Cardiac fibroblast (primary cell): ENCODE measurements at places on chromosomes 12 and 14.

DNA sequence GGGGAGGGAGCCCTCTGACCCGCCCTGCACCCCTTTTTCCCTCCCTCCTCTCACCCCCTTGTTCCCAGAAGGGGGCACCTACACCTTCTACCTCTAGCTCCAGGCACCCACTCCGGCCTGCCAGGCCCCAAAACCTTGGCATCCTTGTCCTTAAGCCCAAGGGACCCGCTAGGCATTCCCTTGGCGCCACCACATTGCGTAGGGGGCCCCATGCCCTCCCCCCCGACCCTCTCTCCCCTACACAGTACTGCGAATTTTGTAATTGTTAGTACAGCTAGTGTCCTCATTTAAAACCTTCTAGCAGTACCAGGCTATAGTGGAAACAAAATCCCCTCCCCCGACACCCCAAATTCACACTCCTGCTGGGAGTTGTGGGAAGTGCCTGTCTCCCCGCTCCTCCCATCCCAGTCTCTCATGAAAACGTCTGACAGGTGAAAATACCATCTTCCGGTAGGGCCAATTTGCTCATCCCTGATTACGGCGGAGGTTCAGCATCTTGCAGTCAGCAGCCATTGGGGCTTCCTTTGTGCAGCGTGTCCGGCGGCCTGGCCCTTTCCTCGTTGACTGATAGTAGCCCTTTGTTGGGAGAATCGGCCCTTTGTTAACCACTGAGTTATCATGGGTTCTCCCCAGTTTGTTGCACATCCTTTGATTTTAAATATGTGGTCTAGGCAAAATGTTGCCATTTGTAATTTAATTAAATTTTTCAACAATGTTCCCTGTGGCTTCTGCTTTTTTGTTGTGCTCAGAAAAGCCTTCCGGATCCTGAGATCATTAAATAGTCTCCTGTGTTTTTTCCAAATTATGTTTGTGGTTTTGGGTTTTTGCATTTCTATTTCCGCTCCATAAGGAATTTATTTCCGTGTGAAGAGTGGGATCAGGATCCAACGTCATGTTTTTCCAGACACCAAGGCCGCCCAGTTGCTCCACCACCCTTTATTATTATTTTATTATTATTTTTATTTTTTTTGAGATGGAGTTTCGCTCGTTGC, 7.9 kb upstream of the CEP170B start:
- DNase-seq, result no peak

DNA sequence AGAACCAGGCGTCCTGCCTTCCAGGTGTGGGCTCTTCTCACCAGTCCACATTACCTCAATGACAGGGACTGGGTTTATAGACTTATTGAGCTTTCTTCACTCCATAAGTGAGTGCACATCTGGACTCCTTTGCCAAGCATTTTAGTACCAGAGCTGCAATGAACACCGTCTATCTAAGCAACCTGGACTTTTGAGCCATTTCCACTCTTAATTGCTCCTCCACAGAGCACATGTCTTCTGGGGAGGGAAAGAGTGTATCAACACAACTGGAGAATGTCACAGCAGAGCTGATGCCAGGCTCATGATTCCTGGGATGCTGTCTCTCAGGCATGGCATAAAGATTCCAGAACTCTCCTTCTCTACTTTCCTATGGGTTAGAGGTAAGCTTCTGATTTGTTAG, 43.0 kb upstream of the BDKRB2 start:
- DNase-seq, result no peak

DNA sequence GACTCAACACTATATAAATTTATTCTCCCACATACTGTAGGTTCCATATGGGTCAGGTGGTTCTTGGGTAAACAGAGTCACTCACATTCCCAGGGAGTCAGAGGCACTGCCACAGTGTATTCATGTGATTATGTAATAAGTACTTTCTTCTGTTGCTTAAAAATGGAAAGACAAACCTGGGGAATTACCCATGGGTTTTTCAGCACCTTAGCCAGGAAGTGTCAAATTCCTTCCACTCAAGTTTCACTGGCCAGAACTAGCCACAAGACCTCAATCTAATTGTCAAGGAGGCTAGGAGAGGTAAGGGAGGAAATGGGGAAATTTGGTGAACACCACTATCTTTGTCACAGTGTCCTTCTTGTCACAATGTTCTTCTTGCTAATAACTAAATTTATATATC, 333.2 kb upstream of the MDGA2 start:
- DNase-seq, result no peak

GRCh38 chr12:70194076-70194475, 49.2 kb upstream of the CNOT2 start:
- DNase-seq, result no peak

- DNase-seq, result no peak
Measured at GRCh38 chr14:74841230-74842207, 34.4 kb downstream of the PROX2 start.

GRCh38 chr12:80217011-80217535, 117.7 kb downstream of the OTOGL start:
- peak; percentile 8 for DNase-seq

GRCh38 chr14:75732888-75733287, 71.8 kb downstream of the TTLL5 start:
- no peak for DNase-seq

GRCh38 chr12:988646-989045, 2.4 kb upstream of the ERC1 start:
- DNase-seq, result no peak

- no peak for DNase-seq
Measured at GRCh38 chr12:133220521-133220920, 15.2 kb downstream of the ANHX start.

- DNase-seq, result no peak
Measured at GRCh38 chr14:23580948-23581281, 2.3 kb upstream of the JPH4 start.

- peak; percentile 84 for DNase-seq
Measured at GRCh38 chr14:68198713-68199495, 379.3 kb downstream of the RAD51B start.

DNA sequence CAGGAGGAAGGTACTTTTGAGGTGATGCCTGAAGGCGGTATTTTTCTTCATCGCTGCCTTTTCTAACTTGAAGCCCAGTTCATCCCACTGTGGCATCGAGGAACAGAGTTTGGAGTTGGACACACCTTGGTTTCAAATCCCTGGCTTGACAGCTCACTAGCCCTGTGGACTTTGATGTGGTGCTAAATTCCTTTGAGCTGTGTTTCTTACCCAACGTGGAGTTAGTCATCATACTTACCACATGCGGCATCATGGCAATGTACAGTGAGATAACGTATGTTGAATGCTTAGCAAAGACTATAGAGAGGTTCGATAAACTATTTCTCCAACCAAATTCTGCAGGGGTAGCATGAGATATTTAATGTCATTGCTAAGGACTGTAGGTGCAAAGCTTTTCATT, 3.4 kb downstream of the PLEKHG3 start:
- peak; percentile 51 for DNase-seq

DNA sequence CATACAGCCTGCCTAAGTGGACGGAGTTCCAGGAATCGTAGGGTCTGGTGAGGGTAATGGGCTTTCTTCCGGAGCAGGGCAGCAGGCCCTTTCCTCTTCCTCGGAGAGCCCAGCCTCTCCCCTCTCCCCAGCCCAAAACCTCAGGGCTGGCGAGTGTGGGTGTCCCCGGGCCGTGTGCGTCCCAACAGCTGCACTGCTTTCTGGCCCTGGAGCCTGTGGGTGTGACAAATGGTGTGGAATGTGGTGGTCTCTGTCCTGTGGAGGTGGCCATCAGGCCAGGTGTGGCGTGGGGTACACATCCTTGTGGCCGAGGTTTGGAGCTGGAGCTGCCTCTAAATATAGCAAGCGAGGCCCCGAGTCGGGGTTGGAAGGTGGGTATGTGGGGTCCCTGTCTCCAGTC, 8.5 kb downstream of the ORAI1 start:
- DNase-seq, result no peak

- no peak for DNase-seq
Measured at GRCh38 chr12:103442822-103443221, 52.9 kb downstream of the C12orf42 start.

GRCh38 chr12:5027046-5027821, 16.4 kb upstream of the KCNA5 start:
- no peak for DNase-seq

- DNase-seq, result peak; percentile 46
Measured at GRCh38 chr12:111367661-111368221, 1.2 kb downstream of the PHETA1 start.

- no peak for DNase-seq
Measured at GRCh38 chr14:75191100-75191499, 14.7 kb upstream of the TMED10 start.

GRCh38 chr14:22194664-22195063, 394.4 kb downstream of the DAD1 start:
- DNase-seq, result peak; percentile 42

DNA sequence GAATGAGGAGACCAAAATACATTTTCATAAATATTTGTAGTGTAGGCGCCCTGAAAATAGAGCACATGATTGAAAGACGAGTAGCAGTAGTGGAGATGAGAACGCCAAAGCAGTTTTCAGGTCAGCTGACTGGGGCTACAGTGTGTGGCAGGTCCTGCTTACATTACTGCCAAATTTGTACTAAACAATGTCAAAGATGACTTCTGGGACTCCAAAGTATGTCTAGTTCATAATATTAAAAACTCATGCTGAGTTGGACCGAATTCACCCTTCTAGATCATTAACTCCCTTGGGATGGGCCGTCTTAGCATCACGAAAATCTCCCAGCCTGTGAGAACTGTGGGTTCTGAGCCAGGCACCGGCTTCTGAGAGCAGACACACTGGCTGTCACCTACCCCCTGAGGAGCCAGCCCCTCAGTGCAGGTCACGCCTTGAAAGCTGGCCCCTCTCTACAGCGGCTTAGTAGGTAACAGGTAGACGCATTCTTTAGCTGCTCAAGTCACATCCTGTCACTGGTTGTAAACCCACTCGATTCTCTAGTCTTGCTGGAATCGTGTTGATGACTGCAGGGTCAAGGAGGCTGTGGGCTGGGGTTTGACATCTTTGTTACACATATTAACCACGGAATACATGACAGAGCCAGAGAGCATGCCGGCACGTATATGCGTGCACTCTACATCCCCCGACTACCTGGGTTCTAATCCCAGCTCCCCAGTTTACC, 210.4 kb downstream of the ETV6 start:
- DNase-seq, result no peak

DNA sequence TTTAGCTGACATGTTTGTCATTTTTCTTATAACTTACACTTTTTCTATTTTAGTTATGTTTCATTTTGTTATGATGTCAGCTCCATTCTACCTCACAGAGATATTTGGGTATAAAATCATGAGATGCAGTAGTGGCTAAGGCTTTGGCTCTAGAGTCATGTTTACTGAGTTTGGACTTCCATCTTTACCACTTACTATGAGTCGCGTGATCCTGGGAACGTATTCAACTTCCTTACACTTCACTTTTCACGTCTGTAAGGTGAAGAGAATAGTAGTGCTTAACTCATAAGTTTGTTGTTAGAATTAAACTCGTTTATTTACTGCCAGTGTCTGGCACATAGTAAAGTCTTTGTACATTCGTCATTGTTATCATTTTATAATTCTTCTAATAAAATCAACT, 126.3 kb downstream of the ERC1 start:
- no peak for DNase-seq

- peak; percentile 62 for DNase-seq
Measured at GRCh38 chr12:91138337-91138920, 27.1 kb upstream of the LUM start.

DNA sequence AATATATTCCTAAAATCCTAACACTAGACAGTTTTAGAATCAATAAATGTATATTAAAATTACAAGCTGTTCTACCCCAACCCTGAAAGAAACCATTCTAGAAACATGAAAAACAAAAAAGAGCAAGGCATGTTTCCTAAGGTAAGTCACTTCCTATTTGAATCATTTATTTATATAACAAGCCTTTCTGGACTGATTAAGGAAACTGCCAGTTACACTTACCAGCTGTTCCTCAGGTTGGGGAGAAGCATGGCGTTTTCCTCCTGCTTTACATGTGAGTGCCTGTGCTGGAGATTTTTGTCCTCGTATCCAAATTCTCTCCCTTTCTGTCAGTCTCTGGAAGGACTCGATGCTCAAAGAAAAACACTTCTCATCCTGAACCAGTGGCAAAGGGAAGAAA, 183.3 kb downstream of the EFCAB11 start:
- DNase-seq, result peak; percentile 32

DNA sequence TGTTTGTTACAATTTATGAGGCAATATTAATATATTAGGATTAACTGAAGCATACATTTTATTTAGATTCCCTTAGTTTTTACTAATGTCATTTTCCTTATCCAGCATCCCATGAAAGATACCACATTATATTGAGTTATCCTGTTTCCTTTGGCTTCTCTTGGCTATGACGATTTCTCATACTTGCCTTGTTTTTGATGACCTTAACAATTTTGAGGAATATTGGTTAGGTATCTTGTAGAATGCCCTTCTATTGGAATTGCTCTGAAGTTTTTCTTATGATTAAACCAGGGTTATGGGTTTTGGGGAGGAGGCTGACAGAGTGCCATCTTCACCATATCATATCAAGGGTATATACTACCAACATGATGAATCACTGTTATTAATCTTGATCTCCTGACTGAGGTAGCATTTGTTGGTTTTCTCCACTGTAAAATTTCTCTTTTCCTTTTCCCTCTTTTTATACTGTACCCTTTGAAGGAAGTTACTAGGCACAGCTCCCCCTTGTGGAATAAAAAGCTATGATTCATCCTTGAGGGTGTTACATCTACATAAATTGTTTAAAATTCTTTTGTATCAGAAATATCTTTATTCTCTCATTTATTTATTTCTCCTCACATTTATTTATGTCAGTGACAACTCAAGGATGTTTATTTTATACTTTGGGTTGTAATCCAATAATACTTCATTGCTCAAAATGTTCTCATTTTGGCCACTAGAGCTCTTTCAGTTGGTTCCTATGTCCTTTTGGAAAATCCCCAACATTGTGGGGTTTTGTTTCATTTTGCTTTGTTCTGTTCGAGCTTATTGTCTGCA, 239.0 kb downstream of the SLC16A7 start:
- DNase-seq, result peak; percentile 49

GRCh38 chr12:62814243-62814642, 120.7 kb downstream of the PPM1H start:
- no peak for DNase-seq

GRCh38 chr14:93073358-93073707, 42.4 kb downstream of the ITPK1 start:
- DNase-seq, result no peak

GRCh38 chr14:34502545-34503225, 36.8 kb downstream of the EAPP start:
- peak; percentile 72 for DNase-seq

- DNase-seq, result no peak
Measured at GRCh38 chr12:26817183-26817591, 15.8 kb downstream of the ITPR2 start.

DNA sequence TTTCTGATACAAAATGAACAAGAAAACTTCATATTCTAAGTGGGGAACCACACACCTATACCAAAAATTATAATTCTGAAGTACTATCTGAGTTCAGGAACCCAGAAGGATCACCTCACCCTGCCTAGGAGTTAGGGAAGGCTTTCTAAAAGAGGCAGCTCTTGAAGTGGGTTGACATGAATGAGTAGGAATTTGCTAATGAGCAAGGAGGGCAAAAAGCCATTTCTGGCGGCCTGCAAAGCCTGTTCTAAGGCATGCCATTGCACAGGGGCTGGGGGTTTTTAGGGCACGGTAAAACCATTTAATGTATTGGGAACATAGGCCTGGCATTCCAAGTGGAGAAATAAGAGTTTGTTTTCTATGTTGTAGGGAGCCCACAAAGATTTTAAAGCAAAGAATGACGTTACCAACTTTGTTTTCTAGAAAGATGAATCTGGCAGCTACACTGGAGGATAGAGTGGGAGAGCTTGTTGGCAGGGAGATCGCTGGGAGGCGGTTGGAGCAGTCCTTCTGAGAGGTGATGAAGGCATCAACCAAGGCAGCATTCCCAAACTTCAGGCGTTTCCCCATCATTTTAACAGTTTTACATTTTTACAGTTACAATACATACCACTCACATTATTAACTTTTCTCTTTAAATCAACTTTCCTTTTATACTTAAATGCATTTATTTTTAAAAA, 14.1 kb downstream of the IFT43 start:
- no peak for DNase-seq
